T-helper 17 cell (primary cell): ENCODE measurements at places on chromosomes 7 and 10.
A peak's percentile ranks its signal among the peaks of the same experiment; 100 is the strongest.

GRCh38 chr7:16264036-16264819, 157.1 kb downstream of the CRPPA start:
- no peak for DNase-seq

DNA sequence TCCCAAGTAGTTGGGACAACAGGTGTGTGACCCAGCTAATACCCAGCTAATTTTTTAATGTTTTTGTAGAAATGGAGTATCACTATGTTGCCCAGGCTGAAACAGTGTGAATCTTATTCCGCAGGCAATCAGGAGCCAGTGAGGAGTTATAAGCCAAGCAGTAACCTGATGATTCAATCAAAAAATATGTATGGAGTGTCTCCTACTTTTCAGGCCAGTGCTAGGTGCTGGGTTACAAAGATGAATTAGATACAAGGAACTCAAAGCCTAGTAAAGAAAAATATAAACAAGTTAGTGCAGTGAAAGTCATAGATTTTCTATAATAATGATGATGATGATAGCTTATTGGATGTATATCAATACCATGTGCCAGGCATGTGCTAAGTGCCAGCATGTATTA, 13.2 kb upstream of the IFRD1 start:
- no peak for DNase-seq

- DNase-seq: no peak
Observed at GRCh38 chr7:68224041-68224741, 1227.6 kb downstream of the TYW1 start.

DNA sequence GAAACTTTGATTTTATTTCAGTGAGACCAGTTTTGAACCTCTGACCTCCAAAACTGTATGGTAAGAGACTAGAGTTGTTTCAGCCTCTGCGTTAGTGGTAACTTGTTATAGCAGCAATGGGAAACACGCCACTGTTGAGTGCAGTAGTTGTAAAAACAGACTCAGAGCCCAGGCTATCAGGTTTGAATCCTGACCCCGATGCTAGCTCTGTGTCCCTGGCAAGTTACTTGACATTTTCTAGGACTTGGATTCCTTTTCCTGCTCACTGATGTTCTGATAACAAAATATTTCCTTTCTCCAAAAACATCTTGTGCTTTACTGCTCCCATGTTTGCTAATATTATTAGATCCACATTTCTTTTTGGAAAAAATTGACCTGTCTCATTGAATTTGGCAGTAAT, 131.0 kb downstream of the PLXDC2 start:
- DNase-seq: no peak

DNA sequence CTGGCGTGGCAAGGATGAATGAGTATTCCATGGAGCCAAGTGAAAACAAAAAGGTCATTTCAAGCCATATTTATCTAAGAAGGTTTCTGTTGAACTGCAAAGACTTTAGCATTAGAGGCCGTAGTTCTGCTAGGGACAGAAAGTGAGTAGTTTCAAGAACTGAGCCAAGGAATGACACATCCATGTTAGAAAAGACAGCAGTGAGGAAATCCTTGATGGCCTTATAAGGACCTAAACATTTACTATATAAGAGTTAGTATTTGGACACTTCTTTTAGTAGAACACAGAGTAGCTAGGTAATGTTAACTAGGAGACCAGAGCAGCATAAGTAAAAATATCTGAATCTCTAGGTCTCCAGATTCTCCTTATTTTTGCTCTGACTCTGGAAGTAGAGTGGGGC, 329.8 kb upstream of the SEMA3D start:
- DNase-seq: no peak

DNA sequence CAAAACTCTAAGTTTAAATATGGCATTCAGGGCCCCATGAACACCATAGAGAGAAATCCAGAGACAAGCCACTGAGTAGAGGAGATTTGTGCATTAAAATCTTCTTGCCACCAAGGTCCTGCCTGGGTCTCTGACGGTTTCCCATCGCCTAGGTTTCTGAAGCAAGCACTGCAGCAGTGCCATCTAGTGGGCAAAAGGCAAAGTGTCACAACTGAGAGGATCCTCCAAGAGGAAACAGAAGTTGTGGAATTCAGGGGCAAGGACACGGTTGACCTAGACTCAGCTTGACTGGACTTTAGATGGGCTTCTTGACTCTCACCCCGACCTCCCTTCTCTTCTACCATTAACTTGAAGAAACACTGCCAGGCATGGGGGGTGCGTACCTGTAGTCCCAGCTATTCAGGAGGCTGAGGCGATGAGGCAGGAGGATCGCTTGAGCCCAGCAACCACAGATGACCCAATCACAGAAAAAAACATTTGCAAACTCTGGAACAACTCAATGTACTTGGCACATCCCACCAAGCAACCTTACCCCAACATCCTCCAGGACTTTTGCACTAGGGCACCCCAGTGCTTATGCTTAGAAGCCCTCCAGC, 604.1 kb downstream of the GALNT17 start:
- DNase-seq: peak; percentile 20

DNA sequence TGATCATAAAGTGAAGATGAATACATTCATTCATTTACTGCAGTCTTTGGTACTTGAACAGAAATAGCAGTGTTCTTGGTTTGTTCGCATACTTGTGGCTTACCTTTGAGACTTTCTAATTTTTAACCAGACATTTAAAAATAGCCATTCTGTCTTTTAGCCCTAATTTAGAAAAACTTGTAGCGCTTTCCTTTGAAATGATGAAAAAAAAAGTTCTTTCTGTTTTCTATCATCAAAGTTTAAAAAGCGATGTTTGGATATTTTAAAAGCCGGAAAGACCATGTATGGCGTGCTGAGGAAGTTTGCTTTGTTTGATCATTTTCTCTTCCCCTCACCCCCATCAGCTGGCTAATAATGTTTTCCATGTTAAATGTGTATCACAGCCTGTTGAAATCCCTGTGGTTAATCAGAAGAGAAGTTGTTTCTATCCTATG, 116.3 kb downstream of the CUX1 start:
- DNase-seq: no peak

- no peak for DNase-seq
Observed at GRCh38 chr10:79249186-79250121, 97.8 kb upstream of the PPIF start.

DNA sequence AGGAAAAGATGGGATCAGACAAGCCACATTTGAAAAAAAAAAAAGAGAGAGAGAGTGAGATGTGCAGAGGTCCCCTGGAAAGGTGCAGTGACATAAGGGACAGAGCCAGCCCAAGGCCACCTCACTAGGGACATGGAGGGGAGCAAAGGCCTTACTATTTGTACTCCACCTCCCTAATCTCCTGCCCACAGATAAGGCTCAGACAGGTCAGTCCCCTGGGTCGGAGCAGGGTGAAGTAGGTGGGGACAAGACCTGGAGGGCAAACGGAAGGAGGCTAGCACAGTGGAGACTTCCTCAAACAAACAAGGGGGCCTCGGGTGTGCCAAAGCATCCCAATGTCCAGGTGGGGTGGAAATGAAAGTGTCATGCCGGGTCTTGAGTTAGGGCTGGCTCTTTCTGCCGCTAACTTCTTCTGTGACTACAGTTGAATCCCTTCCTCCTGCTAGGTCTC, 7.0 kb downstream of the PRF1 start:
- DNase-seq: no peak

DNA sequence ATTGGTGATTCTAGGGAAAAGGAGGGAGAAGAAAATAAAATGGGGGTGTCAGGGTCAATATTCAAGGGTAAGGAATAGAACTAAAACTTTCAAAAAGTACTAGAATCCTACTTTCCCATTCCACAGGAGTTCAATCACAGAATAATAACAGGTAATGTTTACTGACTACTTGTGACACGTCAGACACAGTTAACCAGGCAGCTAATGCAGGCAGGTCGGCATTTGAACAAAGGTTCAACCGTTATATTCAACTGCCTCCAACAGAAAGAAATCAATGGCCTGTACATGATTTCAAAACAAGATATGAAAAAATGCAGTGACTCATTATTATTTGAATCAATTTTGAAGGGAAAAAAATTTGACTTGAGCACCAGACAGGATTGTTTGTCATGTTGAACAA, 3.1 kb downstream of the ASB15 start:
- DNase-seq: no peak

DNA sequence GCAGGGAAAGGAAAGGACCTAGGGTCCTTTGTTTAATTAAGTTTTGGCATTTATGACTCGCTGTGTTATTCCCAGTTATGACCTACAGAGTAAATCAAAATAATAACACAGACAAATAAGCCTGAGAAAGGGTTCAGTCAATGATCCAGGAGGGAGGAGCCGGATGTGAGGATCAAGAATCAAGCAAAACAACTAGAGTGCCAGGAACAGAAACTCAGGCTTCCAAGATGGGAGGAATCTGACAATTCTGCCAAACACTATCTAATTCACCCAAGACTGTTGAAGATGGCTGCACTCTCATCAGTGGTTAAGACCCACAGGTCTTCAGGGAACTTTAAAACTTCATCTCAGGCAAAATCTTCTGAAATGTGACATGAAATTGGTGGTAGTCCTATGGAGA, 50.3 kb upstream of the PIP4K2A start:
- no peak for DNase-seq

DNA sequence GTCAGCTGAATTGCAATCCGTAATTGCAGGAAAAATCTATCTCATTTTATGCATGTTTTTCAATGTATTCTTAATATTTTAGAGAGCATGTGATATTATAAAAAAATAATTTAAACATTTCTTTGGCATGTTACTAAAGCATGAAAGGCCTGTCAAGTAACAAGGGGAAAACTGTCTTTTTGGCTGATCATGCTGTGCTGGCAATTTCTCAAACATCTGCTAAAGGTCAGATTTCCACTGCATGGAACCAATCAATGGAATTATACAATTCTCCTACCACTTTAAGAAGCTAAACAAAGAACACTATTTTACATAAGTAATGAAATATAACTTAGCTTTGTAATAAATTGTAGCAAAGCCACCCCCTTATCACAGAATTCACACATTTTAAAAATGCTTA, 49.4 kb downstream of the JMJD1C start:
- DNase-seq: no peak
